ENCODE measurements at places on chromosomes 6 and 20. TPM values are rescaled to one million over a fixed set of nuclear protein-coding genes. Genes with fewer than 3 reads are reported as not detected.

OR10C1 gene
- not detected for total RNA-seq

CDSN gene
- total RNA-seq = not detected

CABLES2 gene
- 5.7 TPM for total RNA-seq

APOM gene
- 2.9 TPM for total RNA-seq

IRF4 gene
- total RNA-seq = 0.25 TPM

CLPSL2 gene
- total RNA-seq = 0.99 TPM

MUCL3 gene
- total RNA-seq = 0.14 TPM

ZBTB12 gene
- total RNA-seq = 3.9 TPM

ECT2L gene
- total RNA-seq = not detected

RIMS1 gene
- total RNA-seq = not detected

COL11A2 gene
- 0.93 TPM for total RNA-seq

GSTA2 gene
- total RNA-seq = not detected

IP6K3 gene
- total RNA-seq = 1.6 TPM

RBM24 gene
- total RNA-seq = 7.7 TPM

C6orf118 gene
- 0.13 TPM for total RNA-seq

ZC2HC1B gene
- total RNA-seq = not detected

TMEM170B gene
- total RNA-seq = 1.1 TPM

SYCP2L gene
- 2.4 TPM for total RNA-seq

RFX6 gene
- not detected for total RNA-seq

TINAG gene
- not detected for total RNA-seq

TFAP2C gene
- 12.2 TPM for total RNA-seq

SULF2 gene
- 21.6 TPM for total RNA-seq

NRN1 gene
- total RNA-seq = 0.59 TPM

FNDC1 gene
- 0.08 TPM for total RNA-seq

FBXL4 gene
- 5.8 TPM for total RNA-seq

DCDC2 gene
- total RNA-seq = 3.7 TPM

MYLK4 gene
- total RNA-seq = 0.10 TPM

GJA10 gene
- total RNA-seq = not detected

SERPINB6 gene
- 136 TPM for total RNA-seq

KCNQ5 gene
- 1.5 TPM for total RNA-seq

FOXS1 gene
- total RNA-seq = 0.32 TPM

PPP1R14C gene
- total RNA-seq = 2.8 TPM

FAM162B gene
- not detected for total RNA-seq

RAB5IF gene
- 189 TPM for total RNA-seq

PHACTR3 gene
- 0.54 TPM for total RNA-seq

MYLK2 gene
- total RNA-seq = 0.65 TPM

SLC35B3 gene
- 7.1 TPM for total RNA-seq

MCHR2 gene
- total RNA-seq = not detected

ARFGEF2 gene
- 13.6 TPM for total RNA-seq

PCK1 gene
- 0.06 TPM for total RNA-seq

SIGLEC1 gene
- total RNA-seq = not detected

CCM2L gene
- total RNA-seq = 0.68 TPM

ME1 gene
- total RNA-seq = 38.4 TPM

CNR1 gene
- 1.9 TPM for total RNA-seq

PREX1 gene
- 13.6 TPM for total RNA-seq

LY6G6D gene
- total RNA-seq = not detected

TOP1 gene
- total RNA-seq = 195 TPM

Measured in A549 treated with Hydrocortisone at 1 μM for 4 hours (cell line).